ENCODE measurements at places on chromosomes 3 and 15.
A peak's percentile ranks its signal among the peaks of the same experiment; 100 is the strongest.

- no peak for DNase-seq
These were observed 34.4 kb downstream of the GLCE start for GRCh38 chr15:69194854-69195253.

DNA sequence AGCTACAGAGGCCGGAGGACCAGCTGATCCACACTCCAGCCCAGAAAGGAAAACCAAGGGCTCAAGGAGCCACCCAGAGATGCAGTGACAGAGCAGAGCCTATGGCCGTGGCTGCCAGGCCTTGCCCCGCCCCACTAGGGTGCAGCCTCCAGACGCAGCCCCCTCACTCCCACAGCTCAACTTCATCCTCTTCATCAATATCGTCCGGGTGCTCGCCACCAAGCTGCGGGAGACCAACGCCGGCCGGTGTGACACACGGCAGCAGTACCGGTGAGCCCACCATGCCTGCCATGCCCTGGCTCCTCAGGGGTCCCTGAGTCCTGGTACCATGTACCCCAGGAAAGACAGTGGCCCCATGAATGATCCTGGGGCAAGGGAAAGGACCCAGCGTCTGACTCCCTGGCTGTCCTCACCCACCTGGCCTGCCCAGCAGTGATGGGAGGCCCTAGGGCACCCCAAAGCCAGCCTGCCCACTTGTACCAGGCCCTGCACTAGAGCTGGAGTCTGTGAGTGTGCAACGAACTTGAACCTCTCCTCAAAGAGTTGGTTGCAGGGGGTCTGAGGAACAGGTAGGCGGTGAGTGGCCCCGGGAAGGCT is 24.2 kb downstream of the PTH1R start:
- DNase-seq = no peak

DNA sequence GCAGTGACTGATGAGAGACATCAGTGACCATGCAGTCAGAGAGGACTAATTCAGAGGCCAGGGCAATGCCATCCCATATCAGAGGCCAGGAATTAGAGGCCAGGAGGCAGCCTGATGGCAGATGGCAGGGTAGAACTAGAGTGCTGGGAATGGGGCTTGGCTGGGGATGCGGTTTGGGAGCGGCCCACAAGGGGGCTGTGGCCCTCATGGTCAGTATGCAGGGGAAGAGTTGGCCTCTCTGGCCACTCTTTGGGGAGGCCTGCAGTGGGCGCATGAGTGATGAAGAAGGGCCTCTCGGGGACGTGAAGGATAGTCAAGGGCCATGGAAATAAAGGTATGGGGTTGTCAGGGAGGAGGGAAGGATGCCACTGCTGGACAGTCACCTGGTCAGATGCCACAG is 101.7 kb downstream of the EEFSEC start:
- DNase-seq = no peak

DNA sequence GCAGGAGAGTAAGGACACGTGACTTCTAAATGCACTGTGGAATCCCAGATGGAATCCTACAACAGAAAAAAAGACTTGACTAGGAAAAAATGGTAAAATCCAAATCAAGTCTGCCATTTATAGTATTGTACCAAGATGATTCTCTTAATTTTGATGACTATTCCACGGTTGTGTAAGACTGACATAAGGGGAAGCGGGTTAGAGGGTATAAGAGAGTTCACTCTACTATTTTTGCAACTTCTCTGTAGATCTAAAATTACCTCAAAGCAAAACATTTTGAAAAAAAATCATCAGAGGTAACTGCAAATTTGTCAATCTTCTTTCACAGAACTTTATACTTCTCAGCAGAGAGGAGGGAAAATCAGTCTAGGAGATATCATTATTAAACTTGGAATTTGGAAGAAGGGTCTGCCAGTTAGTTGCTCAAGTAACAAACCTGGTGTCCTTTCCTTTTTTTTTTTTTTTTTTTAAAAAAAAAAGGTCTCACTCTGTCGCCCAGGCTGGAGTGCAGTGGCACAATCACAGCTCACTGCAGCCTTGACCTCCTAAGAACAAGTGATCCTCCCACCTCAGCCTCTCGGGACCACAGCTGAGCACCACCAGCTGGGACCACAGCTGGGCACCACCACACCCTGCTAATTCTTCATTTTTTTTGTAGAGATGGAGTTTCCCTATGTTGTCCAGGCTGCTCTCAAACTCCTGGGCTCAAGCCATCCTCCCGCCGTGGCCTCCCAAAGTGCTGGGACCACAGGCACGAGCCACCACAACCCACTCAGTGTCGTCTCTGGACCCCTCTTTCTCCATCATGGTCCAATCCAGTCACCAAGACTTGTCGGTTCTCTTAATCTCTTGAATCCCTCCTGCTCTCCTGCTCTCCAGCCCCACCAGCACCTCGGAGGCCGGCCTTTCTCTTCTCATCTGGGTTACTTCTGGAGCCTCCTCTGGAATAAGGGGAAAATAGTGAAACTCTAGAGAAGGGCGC is 14.9 kb upstream of the HES1 start:
- no peak for DNase-seq

GRCh38 chr3:187122261-187122660 is 17.0 kb downstream of the RPL39L start:
- DNase-seq = no peak

DNA sequence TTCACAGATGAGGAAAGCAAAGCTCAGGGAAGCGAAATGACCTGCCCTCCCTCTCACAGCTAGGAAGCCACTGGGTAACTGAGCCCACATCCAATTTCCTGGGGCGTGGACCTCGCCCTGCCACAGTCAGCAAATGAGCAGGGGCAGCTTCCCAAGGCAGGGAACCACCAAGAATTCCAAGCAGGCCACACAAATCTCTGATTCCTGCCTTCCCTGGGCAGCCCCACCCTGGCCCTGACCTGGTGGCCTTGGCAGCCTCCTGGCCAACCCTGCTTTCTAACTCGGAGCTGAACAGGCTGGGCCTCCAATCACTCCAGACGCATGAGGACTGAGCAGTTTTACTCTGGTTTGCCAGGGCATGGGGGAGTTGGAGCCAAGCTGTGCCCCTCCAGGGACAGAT is 203.7 kb upstream of the TLE3 start:
- DNase-seq = no peak

DNA sequence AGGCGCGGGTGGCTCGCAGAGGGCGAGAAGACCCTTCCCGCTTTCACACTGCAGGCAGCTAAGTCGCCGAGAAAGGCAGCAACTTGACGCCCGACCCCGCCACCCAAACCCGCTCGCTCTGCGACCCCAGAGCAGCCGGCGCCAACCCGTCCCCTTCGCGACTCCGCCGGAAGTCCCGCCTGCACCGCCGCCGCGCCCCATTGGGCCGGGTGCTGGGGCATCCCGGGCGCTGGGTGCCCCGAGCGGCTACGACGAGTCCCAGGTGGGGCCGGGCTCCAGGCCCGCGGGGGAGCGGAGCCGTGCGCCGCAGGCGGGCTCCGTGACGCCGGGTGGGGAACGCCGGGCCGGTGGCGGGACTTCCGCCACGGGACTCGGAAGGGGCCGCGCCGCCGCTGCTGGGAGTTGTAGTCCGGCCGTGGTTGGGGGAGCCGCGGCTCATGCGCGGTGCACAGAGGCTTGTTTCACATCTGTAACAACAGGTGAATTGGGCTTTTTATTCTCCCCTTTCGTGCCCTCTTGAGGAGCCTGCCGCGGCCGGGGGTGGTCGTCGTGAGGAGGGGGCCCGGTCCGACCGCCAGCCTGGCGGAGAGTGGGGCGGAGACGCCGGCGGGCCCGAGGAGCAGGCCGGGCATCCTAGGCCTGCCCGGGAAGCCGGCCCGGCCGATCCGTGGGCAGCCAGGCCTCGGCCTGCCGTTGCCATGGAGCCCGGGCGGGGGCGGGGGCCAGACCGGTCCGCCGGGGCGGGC is at the start of gene DHX30:
Gene DHX30 (plus strand): TSS at position 405 of the 746 bp plus-strand sequence. CDS start 7,546 bp downstream, outside the sequence.
- peak; percentile 87 for DNase-seq

- no peak for DNase-seq
These were observed 469.6 kb upstream of the DPPA4 start for GRCh38 chr3:109806929-109807328.

DNA sequence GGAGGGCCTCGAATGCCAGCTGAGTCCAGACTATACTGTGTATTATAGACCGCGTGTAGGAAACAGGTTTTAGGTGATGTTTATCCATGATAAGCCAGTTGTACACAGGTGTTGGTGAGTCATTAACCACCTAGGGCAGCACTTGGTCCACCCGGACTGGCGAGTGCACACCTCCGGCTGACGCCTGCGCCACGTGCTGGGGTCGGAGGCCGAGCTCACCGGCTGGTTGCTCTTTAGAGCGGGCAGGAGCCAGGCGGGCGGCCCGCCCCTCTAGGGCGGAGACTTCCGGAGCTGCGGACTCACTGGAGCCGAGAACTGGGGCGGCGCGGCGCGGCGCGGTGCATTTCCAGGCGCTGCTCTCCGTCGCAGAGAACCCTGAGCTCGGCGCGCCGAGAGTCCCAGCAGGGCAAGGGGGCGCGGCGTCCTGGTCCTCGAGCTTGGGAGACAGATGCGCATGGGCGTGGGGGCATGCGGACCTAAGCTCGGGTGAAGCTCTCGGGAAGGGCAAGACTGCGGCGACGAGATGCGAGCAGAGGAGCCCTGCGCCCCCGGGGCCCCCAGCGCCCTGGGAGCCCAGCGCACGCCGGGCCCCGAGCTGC is at the start of gene ESYT3:
Gene ESYT3 (plus strand): TSS at position 341 of the 599 bp plus-strand sequence. CDS start 183 bp downstream, at position 524.
- peak; percentile 64 for DNase-seq

GRCh38 chr15:79988448-79989117 is 17.6 kb upstream of the BCL2A1 start:
- no peak for DNase-seq

DNA sequence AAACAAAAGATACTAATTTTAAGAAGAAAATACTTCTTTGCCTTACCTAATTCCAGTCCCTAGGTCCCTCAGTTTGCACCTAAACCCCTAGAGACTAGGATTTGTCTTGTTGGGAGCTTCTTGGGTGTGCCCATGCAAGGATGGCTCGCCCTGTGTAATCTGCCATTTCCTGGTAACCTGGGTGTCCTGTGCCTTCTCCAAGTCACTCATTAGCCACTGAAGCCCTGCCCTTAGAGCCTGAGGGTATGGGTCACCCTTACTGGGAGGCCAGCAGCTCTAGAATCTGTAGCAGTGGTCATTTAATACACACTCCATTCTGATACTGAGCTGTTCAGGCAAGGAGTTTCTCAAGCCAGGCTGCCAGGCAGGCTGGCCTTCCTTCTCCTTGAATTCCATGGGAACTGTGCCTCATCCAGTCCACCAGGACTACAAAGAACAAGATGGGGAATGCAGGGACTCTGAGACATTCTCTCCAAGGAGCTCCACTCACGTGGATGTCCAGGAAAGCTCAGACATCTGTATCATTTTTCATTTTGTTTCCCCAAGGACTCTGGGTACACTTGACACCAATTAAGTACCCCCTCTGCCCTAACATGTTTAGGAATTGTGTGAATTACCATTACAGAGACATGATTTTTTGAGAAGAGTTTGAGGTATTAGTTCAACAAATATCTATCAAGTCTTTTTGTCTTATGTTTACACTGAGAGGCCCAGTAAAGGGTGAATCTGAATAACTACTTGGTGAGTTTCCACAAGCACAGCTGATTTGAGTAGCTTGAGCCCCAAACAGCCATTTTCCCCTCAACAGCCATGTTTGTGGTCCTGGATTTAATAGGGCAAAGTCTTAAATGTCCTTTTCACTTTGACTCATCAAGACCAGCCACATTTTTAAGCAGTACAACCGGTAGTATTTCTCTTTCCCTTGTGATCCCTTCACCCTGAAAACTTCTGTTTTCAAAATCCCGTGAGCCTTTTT is 52.6 kb downstream of the ARNT2 start:
- no peak for DNase-seq

DNA sequence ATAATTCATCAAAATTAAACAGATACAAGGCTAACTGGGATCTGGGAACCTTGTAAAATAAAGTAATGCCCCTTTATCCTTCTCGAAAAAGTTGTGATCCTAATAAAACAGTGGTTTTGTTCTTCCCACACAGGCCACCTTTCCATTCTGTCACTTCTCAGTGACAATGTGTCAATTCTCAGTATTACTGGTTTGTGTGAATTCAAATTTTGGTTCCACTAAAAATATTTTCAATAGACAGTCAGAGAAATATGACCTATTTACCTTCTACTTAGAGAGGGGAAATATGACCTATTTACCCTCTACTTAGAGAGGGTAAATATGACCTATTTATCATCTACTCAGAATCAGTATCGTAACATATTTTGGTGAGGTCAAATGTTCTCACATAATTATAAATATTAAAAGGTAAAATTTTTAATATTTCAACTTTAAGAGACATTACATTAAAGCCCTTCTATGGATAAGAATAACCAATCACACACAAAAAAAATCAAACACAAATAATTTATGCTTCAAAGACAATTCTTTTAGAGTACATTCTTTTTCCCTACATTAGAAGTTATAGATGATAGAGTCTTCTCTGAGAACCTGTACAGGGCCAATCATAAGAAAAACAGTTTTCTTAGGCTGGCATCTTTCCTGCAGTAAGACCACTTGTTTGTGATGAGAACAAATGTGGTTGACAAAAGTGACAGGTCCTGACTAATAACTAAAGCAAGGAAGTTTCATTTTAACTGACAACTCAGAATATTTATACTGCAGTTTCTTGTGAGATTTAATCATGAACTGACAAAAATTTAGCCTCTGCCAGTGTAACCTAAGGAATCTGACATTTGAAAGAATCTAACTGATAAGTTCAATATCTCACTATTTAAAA is 323.3 kb downstream of the DIPK2A start:
- DNase-seq = no peak

- no peak for DNase-seq
These were observed 52.7 kb downstream of the MB21D2 start for GRCh38 chr3:192864941-192865340.

- no peak for DNase-seq
These were observed 63.5 kb upstream of the KLF13 start for GRCh38 chr15:31262901-31263671.

GRCh38 chr15:97672586-97672985 is 287.9 kb upstream of the ARRDC4 start:
- DNase-seq = no peak

DNA sequence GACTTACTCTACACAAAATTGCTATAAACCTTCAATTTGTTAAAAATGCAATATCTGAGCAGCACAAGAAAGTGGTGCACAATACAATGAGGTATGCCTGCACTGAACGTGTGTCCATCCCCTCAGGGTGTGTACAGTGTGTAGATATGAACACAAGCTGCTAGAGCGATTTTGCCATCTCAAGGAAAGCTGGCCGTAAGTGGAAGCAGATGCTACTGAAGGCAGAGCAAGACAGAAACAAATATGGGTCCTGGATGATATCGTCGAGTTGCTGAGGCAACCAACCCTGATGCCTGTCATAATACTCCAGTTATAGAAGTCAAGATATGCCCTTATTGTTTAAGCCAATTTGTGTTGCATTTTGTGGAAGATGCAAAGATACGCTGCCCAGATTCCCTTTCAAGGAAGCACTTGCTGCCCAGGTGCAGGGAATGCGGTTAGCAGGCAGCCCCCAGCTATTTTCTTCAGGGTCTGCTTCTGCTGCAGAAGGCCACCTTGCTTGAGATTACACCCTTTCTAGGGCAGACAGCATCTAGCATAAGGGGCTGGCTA is 25.8 kb upstream of the EHHADH start:
- no peak for DNase-seq

- DNase-seq = no peak
These were observed 79.7 kb downstream of the STAG1 start for GRCh38 chr3:136672457-136672856.
